ENCODE measurements at places on chromosomes 7 and 10.

GRCh38 chr10:78209970-78210369, 176.3 kb downstream of the RPS24 start:
- H3K27ac ChIP-seq, result no peak overlapping the region
- H3K36me3 ChIP-seq, result no peaks in the 10 kb centered on the region
- H3K4me3 ChIP-seq, result no peak overlapping the region
- no peak for DNase-seq
- peaks cover 5% of the 10 kb centered on the region for H3K4me1 ChIP-seq

DNA sequence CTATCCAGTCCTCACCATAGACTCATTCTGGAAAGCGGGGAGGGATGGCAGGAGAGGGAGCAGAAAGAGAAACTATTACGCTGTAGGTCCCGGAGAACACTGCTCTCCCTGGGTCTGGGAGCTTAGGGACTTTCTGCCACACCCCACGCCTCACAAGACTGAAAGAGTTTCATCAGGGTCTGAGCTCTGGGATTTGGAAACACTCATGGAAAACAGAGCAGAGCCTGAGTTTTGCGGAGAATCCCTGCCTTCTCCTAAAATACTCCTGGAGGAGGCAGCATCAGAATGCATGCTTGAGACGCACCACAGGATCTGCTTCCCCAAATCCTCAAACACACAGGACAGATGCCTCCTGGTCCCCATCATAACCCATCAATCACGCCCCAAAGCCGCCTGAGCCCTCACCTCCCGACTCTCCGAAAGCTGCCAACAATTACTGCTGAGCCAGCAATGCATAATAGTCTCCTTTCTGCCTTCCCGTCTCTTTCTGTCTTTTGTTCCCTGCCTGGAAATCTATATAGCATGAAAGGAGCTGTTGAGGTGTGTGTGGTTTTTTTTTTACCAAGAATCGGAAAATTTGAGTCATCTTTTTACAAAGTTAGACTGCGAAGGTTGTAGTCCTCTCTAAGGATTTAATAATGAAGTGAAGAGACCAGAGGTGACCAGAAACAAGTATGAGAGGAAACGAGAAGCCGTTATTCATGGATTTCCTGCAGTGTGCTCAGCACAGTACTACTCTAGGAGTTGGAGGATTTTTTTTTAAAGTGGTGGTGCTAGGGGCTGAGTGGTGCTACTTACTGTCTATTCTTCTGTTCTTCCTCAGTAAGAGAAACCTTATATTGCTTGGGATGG, 37.7 kb downstream of the ASB13 start:
- H3K4me3 ChIP-seq, result no peak overlapping the region
- H3K27me3 ChIP-seq, result peaks cover 15% of the 10 kb centered on the region
- DNase-seq, result no peak
- no peaks in the 10 kb centered on the region for H3K36me3 ChIP-seq
- H3K27ac ChIP-seq, result peak overlapping the region; percentile 66

DNA sequence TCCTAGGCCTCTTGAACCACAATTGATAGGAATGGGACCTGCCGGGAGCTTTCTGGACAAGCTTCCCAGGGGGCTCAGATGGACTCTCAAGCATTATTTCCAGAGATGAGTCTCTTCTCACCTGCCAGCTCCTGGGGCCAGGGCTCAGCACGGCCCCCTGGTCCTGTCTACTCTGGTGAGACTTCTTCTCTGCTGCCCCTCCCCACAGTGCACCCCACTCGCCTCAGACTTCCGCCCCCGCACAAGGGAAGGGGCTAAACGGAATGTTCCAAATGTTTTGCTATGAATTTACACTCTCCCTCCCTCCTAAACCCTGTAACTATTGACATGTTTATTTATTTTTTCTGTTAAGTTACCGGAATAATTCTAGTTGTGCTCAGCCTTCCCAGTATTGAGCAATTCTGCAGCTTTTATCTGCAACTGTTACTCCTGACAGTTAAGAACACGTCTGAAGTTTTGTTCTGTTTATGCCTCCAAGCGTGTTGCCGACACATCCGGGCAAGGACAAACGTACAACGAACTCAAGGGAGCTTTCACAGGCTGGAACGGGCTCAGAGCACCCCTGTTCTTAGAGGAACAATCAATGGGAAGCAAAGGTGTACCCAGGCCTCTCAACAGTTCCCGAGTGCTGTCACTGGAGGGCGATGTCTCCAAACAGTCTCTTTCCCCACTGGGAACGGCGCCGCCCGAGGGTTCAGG, 55.2 kb downstream of the FHIP2A start:
- H3K27ac ChIP-seq, result no peak overlapping the region
- no peak overlapping the region for H3K4me3 ChIP-seq
- H3K4me1 ChIP-seq, result peaks cover 18% of the 10 kb centered on the region
- no peaks in the 10 kb centered on the region for H3K36me3 ChIP-seq
- peak; percentile 50 for DNase-seq

- DNase-seq, result no peak
- no peak overlapping the region for H3K27ac ChIP-seq
- H3K27me3 ChIP-seq, result peaks cover 2% of the 10 kb centered on the region
Measured at GRCh38 chr7:103719070-103719469, 270.4 kb downstream of the RELN start.

DNA sequence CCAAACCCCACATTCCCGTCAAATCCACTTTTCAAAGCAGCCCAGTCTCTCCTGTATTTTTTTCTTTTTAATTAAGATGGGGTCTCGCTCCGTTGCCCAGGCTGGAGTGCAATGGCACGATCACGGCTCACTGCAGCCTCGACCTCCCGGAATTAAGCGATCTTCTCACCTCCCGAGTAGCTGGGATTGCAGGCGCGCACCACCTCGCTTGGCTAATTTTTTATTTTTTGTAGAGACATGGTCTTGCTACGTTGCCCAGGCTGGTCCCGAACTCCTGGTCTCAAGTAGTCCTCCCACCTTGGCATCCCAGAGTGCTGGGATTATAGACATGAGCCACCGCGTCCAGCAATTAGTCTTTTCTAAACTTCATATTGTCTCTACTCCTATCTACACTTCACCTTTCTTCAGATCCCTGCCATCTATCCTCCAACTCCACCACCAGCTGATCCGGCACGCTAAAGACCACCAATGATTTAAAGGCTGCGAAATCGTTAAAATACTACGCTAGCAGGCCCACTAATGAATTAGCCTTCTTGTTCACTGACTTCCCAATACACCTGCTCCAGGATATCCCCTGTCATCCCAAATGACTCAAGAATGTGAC, 525 bp upstream of the CHUK start:
- peak overlapping the region; percentile 86 for H3K27ac ChIP-seq
- no peak for DNase-seq
- H3K36me3 ChIP-seq, result peaks cover 31% of the 10 kb centered on the region
- H3K4me3 ChIP-seq, result peak overlapping the region; percentile 88

GRCh38 chr10:118799777-118800176, 45.0 kb upstream of the CACUL1 start:
- H3K36me3 ChIP-seq, result no peaks in the 10 kb centered on the region
- no peak overlapping the region for H3K4me3 ChIP-seq
- H3K27me3 ChIP-seq, result peaks cover 18% of the 10 kb centered on the region
- DNase-seq, result no peak
- no peak overlapping the region for H3K27ac ChIP-seq

DNA sequence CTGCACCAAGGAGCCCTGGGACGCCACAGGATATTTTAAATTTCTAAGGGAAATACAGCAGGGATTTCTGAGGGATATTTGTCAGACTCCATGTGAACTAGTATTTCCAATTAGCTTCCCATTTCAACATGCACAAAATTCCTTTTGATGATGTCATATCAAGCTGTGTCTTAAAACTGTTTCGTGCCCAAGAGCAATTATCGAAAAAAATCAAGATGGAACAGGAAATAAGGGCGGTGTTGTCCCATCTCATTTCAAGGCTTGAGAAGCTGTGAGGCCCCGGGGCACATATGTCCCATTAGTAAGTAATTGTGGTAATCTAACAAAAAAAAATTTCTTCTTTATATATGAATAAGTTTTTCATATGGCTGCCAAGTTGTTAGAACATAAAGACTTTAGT, 47.4 kb downstream of the PPP1R17 start:
- no peak for DNase-seq
- no peaks in the 10 kb centered on the region for H3K36me3 ChIP-seq
- no peaks in the 10 kb centered on the region for H3K27me3 ChIP-seq
- H3K4me1 ChIP-seq, result no peaks in the 10 kb centered on the region
- H3K27ac ChIP-seq, result no peak overlapping the region

DNA sequence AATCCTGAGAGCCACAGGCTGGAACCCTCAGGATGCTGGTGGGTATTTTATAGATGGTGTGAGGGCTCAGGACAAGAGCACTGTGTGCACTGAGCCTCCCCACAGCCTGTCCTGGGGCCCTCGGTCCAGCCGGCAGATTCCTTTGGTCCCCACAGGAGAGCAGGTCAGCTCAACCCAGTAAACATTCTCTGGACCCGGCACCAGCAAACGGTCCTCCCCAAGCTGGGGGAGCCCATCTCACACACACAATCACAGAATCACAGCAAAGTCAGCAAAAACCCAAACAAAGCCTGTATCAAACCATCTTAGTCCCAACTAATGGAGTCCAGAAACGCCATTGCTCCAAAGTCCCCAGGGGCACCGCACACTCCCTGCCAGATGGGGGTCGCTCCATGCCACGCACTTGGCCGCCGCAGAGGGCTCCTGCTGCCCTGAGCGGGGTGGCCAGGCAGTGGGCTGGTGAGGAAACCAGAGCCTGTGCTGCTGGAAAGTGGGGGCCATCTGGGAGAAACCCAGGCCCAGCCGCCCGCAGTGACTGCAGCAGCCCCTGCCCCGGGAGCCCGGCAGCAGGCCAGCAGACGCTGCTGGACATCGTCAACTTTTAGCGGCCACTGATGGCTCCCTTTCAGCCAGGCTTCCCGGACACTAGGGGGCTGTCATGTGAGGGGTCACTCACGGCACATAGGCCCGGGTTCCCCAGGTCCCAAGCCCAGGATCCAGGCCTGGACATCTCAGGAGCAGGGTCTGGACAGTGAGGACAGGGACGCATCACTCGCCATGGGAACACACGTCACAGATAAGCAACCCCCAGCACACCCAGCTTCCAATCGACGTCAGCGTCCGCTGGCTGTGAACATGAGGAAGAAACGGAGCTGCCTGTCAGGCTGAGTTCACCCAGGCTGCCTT, 52.6 kb downstream of the DPYSL4 start:
- DNase-seq, result no peak
- H3K36me3 ChIP-seq, result no peaks in the 10 kb centered on the region
- no peaks in the 10 kb centered on the region for H3K27me3 ChIP-seq
- H3K27ac ChIP-seq, result no peak overlapping the region

GRCh38 chr10:29041616-29042015, 247.3 kb upstream of the LYZL1 start:
- no peaks in the 10 kb centered on the region for H3K4me1 ChIP-seq
- H3K4me3 ChIP-seq, result no peak overlapping the region
- H3K27ac ChIP-seq, result no peak overlapping the region
- no peak for DNase-seq
- no peaks in the 10 kb centered on the region for H3K27me3 ChIP-seq

DNA sequence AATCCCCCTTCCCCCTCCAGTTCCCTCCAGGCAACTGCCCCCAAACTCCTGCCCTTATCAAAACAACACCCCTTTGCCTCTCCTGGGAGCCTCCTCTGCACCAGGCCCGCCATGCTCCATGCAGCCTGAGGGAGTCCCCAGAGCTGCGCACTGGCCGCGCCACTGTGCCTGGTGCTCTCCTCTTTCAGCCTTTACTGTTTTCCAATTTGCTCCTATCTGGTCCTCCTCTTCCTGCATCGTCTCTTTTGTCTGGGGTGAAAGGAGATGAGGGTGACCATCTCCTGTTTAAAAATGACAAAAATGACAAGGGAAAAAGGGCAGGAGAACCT, 165.8 kb upstream of the ADCY1 start:
- H3K4me3 ChIP-seq, result no peak overlapping the region
- H3K27ac ChIP-seq, result no peak overlapping the region
- H3K4me1 ChIP-seq, result no peaks in the 10 kb centered on the region

DNA sequence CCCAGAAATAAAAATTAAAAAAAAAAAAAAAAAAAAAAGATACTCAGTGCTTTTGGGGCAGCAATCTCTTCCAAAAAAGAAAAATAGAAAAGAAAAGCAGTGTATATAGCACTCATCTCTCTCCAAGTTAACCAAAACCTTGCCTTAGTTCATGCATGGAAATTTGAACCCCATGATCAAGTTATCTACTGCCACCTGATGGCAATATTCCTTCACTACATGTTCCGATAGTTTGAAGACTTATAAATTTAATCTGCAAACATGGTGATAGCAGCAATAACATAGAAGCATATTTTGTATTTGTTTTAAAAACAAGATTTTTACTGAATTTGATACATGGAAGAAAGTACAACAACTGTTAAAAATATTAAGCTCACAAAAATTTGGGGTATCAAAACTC, 48.6 kb upstream of the SLIT1 start:
- no peak overlapping the region for H3K27ac ChIP-seq
- H3K4me1 ChIP-seq, result peaks cover 2% of the 10 kb centered on the region
- peaks cover 19% of the 10 kb centered on the region for H3K36me3 ChIP-seq
- no peaks in the 10 kb centered on the region for H3K27me3 ChIP-seq
- peak; percentile 17 for DNase-seq
- no peak overlapping the region for H3K4me3 ChIP-seq

DNA sequence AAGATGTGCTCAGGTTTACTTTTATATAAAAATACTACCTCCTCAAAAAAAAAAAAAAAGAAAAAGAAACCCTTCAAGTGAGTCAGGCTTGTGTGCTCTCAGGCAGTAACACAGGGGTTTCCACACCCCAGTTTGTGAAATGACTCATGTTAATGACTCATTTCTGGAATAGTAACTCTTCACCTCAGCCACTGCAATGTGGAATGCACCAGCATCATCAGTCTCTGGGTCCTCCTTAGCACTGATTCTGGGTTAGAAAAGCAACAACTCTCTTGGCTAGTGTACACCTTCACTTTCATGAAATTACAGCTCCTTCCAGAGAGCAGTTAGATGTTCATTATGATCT, 110.6 kb downstream of the EMX2 start:
- H3K27ac ChIP-seq, result no peak overlapping the region
- peaks cover 3% of the 10 kb centered on the region for H3K36me3 ChIP-seq
- no peak overlapping the region for H3K4me3 ChIP-seq
- peaks cover 24% of the 10 kb centered on the region for H3K4me1 ChIP-seq

GRCh38 chr10:69801434-69802315, at the start of gene COL13A1:
TSS of gene COL13A1 (plus strand) at chr10:69801906. CDS start at chr10:69802424, 518 bp downstream.
- no peaks in the 10 kb centered on the region for H3K36me3 ChIP-seq
- H3K27ac ChIP-seq, result no peak within 1 kb of the TSS
- H3K4me1 ChIP-seq, result peaks cover 6% of the 10 kb centered on the region

- DNase-seq, result no peak
- no peak overlapping the region for H3K4me3 ChIP-seq
- H3K4me1 ChIP-seq, result no peaks in the 10 kb centered on the region
- H3K27me3 ChIP-seq, result peaks cover 21% of the 10 kb centered on the region
- H3K36me3 ChIP-seq, result no peaks in the 10 kb centered on the region
- H3K27ac ChIP-seq, result no peak overlapping the region
Measured at GRCh38 chr7:123647106-123647730, 8.4 kb upstream of the LMOD2 start.

DNA sequence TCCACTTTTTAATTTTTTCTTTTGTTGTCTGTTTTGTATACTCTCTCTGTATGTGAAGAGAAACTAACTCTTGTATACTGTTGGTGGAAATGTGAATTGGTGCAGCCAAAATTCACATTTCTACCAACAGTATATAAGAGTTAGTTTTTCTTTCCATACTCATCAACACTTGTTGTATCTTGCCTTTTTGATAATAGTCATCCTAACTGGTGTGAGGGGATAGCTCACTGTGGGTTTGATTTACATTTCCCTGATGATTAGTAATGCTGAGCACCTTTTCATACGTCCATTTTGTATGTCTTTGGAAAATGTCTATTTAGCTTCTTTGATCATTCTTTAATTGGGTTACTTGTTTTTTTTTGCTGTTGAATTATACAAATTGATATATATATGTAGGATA, 375.5 kb upstream of the IGFBP3 start:
- no peak for DNase-seq
- no peaks in the 10 kb centered on the region for H3K4me1 ChIP-seq
- no peak overlapping the region for H3K27ac ChIP-seq
- no peak overlapping the region for H3K4me3 ChIP-seq
